Cerebellar nuclear complex (tissue), 1 donor: ENCODE measurements at places on chromosomes 11 and 22.

- no peak for DNase-seq
These were observed 26.5 kb upstream of the CADM1 start for GRCh38 chr11:115530752-115531151.

- DNase-seq, result no peak
These were observed 64.2 kb downstream of the SLC36A4 start for GRCh38 chr11:93133488-93134109.

- DNase-seq, result no peak
These were observed 10.1 kb upstream of the DCPS start for GRCh38 chr11:126293726-126294125.

DNA sequence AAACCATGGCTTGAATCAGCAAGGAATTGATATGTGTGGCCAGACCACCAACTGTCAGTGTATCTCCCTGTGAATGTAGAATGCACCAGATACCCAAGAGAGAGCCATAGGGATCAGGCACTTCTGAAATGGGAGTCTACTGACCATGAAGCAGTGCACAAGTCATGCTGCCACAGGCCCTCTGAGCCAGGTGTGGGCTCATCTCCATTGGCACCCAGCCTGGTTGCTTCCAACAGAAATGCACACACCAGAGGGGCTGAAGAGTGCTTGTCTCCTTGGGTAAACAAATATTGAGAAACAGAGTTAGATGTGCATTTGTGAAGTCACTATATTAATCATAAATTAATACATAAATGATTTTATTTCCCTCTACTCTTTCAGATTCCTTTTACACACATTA is 28.4 kb upstream of the PANX1 start:
- no peak for DNase-seq

- no peak for DNase-seq
These were observed 3.6 kb downstream of the CLTCL1 start for GRCh38 chr22:19287889-19288288.

DNA sequence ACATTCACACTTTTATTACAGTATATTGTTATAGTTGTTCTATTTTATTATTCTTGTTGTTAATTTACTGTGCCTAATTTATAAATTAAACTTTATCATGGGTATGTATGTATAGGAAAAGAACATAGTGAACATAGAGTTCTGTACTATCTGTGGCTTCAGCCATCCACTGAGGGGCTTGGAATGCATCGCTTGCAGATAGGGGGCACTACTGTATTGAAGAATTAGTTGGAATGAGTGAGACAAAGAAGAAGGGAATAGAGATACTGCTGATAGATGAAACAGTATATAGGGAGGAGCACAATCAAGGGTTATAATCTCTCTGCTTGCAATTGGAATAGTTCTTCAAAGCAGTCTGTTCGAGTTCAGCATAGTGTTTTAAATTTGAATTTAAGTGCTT is 432.2 kb downstream of the RAB38 start:
- DNase-seq, result no peak

DNA sequence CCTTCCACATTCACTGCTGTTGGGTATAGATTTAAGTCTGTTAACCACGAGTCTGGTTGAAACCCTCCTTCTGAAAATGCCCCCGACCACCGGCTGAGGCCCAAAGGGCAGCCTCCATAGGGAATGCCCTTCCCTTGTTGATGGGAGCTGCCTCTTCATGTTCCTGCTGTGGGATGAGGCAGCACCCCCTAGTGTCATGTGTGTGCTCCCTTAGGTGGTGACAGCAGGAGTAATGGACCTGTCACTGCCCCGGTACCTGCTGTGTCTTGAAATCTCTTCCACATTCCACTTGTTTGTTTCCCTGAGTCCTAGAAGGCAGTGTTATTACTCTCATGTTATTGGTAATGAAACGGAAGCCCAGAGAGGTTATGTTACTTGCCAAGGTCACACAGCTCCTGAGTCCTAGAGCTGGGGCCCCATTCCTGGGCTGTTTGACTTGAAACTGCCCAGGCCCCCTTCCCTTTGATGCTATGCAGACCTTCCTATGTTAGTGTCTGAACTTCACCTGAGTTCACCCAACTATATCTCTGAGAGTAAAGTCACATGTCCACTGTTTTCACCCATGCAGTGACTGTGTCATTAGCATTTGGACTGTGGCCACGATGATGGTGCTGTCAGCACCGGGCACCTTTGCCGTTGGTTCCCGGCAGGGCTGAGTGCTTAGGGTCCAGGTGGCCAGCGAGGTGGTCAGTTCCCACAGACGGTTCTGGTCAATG is 234.3 kb downstream of the TBC1D22A start:
- no peak for DNase-seq

- DNase-seq, result no peak
These were observed 413.4 kb downstream of the SOX6 start for GRCh38 chr11:15942936-15943335.

GRCh38 chr11:64866173-64866491 is 12.3 kb downstream of the EHD1 start:
- no peak for DNase-seq

DNA sequence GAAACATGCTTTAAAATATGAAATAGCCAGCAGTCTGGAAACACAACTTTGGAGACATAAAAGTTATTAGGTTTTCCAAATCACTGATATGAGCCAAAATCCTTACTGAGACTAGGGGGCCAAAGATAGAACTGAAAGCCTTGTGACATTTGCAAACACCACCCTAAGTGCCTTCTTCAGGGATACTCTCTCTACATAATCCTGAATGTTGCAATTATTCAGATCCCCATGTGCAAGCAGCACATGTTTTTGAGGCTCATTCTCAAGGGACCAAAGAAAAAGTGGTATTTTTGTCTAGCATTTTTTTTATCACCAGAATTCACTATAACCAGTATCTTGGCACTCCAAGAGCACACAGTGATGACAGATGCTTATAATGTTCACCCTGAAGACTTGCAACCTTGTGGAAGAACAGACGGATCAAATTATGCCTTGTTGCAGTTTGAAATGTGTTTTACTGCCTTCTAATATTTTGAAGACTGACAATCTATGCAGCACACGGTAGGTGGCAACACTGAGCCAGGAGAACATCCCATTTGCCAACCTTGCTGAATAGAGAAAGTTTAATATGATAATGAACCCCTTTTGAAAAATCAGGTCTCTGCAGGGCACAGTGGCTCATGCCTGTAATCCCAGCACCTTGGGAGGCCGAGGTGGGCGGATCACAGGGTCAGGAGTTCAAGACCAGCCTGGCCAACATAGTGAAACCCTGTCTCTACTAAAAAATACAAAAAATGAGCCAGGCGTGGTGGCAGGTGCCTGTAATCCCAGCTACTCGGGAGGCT is 78.5 kb downstream of the PLEKHA7 start:
- DNase-seq, result no peak

GRCh38 chr11:35236667-35237003 is 97.7 kb downstream of the CD44 start:
- DNase-seq, result no peak

DNA sequence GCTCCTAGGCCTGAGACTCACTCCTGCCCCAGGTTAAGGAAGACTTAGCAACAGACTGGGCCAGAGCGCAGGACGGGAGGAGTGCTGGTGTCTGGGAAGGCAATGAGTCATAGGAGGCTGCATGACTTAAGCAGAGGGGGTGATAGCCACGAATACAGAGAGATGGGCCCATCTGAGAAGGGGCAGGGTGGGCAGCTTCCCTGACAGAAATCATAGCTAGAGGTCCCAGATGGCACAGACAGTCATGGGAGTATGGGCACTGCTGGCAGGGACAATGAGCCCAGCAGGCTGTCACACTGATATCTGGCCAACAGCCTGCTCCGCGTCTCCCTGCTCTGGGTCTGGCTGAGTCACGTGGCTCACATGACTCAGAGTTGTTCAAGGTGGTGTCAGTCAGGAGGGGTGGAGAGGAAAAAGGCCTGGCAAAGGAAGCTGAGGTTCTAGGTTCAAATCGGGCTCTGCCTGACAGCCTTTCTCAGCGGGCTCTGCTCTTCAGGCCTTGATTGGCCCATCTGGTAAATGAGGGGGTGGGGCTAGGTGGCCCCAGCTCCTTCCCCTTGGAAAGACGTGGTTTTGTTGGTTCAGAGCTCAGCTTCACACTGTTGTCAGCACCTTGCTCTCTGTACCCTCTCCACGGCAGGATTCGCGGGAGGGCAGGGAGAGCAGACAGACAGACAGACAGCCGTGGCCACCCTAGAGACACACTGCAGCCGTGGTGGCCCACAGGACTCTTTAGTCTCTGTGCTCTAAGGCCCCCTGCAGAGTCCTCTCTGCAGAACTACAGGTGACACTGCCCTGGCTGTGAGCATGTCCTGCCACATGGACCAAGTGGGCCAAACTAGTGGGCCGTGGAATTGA is 47.8 kb downstream of the DBX1 start:
- peak; percentile 89 for DNase-seq

GRCh38 chr11:129117595-129118350 is 74.4 kb downstream of the ARHGAP32 start:
- peak; percentile 3 for DNase-seq

DNA sequence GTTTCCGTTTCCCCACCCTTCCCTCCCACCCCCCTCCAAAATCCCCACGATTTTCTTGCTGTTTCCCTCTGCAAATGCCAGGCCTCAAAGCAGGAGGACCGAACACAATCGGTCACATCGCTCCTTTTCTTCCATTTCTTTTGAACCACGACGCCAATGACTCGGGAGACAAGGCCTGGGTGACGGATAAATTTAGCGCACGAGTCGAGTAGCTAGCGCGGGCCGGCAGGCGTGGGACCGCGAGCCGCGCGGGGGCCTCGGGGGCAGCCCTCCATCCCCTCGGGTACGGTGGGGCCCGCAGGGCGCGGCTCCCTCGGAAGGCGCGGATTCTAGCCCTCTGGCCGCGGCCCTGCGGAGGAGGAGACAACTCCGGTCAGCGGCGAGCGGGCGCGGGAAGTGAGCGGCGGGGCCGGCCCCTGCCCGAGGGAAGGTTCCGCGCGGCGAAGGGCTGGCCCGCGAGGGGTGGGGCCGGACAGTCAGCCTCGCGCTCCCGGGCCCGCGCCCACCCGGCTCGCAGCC is 414 bp downstream of the JOSD1 start:
- DNase-seq, result no peak

DNA sequence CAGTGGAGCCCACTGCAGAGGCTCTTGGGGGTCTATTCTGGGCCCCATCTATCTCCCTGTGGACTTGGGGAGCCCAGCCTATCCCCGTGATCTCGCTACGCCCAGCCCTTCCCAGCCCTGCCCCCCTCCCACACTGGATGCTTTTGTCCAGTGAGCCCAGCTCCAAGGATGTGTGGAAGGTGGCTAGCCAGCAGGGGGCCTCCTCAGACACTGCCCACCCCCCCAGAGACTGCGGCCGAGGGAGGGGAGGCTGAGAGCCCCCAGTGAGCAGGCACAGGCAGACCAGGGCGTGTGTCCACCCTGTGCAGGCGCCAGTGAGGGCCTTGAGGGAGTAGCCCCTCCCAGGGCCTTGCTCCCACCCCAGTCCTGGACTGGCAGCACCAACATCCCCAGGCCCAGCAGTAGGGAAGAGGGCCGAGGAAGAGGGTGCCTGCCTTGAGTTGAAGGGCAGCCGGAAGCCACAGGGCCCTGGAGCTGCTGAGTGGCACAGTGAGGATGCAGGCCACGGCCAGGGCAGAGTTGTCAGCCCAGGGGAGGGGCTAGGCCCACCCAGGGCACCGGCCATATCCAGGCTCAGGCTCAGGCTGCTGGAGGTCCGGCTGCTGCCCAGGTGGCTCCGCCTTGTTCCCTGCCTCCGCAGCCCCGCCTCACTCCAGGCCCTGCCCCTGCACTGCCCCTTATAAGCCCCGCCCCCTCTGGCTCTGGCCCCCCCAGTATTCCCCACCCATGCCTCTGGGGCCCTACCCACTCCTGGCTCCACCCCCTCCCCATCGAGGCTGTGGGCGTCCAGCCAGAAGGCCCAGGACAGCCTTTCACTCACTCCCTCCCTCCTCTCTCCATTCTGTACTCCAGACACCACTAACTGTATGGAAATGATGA is 28.0 kb downstream of the MOB2 start:
- no peak for DNase-seq

GRCh38 chr11:75492181-75492820 is 33.4 kb downstream of the GDPD5 start:
- DNase-seq, result no peak

DNA sequence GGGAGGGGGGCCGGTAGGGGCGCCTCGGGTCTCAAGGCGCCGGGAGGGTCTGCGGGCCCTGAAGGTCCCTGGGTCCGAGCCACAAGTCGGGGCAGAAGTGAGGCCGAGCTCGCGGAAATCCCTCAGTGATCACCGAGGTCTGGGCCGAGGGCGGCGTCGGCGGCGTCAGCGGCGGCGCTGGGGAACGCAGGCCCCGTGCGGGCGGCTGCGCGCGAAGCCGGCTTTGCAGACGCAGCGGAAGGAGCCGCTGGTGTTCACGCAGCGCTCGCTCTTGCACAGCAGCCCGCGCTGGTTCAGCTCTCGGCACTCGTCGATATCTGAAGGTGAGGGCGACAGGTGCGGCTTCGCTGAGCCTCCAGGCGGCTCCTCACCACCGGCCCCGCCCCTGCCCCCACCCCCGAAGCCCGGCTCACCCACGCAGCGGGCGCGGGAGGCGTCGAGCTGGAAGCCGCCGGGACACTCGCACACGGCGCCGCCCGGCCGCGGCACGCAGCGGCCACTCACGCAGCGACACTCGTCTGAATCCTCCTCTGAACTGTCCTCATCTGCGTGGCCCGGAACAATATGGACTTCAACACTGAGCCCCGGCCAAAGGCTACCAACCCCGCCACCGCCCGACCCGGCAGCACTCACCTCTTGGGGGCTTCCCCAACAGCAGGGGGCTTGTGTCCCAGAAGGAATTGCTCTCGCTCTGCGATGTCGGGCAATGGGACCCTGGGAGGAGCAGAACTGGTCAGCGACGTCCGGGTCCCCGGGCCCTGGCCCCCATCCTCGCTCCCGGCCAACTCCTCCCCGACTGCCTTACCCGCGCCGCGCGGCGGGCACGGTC is 14.2 kb downstream of the SCYL1 start:
- no peak for DNase-seq
